ENCODE measurements at places on chromosomes 11 and 22.

GRCh38 chr22:22086501-22087158 is 104.0 kb upstream of the TOP3B start:
- DNase-seq = no peak

DNA sequence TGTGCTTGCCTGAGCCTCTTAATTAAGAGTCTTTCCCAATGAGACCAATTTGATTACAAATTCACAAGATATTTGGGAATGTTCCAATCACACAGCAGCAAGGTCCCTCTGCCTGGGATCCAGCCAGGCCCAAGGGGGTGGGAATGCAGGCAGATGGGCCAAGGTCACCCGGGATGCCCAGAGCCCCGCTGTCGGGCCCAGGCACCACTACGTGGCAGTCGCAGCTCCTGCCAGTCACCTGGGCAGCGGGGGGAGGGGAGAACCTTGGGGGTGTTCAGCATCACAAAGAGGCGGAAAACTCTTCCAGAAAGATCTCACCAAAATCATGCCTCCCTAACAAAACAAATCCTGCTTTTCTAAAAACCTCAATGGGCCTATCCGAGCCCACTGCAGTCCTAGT is 30.9 kb downstream of the PPM1F start:
- DNase-seq = no peak

- DNase-seq = peak; percentile 69
These were observed 198.5 kb upstream of the CTSC start for GRCh38 chr11:88535916-88536547.

- DNase-seq = no peak
These were observed 56.8 kb downstream of the CADM1 start for GRCh38 chr11:115447273-115447864.

DNA sequence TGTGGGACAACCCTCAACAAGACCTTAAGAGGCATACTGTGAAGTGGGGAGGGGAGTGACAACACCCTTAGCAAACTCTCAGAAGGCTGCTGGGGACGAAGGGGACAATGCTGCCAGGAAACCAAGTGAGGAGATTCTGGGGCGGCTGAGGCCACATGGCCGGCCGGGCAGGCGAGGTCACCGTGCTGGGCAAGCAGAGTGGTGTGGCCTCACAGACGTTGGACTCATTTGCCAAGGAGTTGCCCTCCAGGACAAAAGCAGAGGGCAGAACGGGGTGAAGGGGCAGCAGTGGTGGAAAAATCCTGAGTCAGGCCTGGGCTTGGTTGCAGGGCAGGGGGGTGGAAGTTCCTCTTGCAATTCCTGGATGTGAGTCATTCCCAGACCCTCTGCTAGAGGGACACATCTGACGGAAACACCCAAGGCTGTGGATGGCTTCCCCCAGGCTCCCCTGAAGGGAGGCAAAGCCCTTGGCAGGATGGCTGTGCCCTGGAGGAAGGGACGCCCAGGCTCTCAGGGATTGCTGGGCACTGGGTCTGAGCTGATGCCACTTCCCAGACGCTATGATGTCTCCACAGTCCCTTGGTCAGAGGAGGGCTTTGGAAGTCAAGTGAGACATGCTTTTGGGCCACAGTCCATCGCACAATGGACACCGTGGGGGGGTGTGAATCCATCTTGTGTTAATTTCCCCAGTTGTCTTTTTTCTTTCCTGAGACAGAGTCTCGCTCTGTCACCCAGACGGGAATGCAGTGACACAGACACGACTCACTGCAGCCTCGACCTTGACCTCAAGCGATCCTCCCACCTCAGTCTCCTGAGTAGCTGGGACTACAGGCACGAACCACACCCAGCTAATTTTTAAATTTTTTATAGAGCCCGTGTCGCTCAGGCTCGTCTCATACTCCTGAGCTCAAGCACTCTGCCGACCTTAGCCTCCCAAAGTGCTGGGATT is 16.2 kb upstream of the SHANK3 start:
- DNase-seq = no peak

DNA sequence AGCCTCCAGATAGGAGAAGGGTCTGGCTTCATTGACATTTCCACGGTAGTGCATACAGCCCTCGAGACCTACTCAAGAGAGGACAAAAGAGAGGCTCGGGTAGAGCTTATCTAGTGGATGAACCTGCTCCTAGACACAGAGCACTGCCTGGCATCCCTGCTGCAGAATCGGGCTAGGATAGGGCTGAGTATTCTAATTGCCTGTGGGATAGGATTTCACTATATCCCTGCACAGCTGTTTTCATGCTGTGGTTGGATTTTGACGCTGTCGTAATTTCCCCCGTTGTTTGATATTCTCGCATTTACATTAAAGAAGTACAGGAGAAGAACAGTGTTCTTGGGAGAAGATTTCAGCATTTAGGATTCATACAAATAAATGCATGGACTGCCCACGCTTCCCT is 107.8 kb downstream of the KIRREL3 start:
- DNase-seq = no peak

GRCh38 chr11:44758983-44759382 is 32.2 kb downstream of the TSPAN18 start:
- DNase-seq = no peak

DNA sequence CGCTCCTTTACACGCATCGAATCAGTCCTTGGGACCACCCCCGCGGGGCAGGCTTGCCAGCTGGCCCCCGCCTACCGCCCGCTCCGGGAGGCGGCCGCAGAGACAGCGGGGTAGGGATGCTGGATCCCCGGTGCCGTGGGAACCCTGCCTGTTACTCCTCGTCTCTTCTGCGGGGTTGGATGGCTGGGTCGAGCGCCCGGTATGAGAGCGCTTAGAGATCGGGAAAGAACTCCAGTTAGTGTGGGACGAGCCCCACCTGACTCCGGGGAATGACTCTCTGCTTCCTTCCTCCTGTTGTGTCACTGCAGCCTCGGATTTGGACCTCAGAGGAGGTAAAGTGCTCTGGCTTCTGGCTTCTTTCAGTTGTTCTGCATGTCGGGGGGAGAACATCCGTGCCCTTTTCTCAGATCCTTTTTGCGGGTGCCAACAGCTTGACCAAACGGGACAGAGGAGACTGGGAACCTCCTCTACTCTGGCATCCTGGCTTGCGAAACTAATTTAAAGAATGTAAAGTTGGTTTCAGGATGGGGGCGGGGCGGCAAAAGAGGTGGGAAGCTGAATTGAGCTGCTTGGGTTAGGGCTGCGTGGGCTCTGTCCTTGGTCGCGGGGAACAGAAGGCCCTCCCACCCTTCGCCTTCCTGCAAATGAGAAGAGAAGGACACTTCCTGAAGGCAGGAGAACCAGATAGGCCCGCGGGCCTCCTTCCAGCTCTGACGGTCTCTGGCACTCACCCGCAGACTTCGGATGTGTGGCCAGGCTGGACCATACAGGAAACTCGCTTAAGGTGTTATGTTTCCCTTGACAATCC is 938 bp downstream of the LAYN start:
- peak; percentile 72 for DNase-seq

GRCh38 chr22:17830043-17830961 is 56.0 kb upstream of the BID start:
- DNase-seq = peak; percentile 95

GRCh38 chr11:65530157-65530496 is 5.2 kb downstream of the SCYL1 start:
- DNase-seq = peak; percentile 33

GRCh38 chr11:74839971-74840370 is 91.3 kb downstream of the RNF169 start:
- DNase-seq = no peak

DNA sequence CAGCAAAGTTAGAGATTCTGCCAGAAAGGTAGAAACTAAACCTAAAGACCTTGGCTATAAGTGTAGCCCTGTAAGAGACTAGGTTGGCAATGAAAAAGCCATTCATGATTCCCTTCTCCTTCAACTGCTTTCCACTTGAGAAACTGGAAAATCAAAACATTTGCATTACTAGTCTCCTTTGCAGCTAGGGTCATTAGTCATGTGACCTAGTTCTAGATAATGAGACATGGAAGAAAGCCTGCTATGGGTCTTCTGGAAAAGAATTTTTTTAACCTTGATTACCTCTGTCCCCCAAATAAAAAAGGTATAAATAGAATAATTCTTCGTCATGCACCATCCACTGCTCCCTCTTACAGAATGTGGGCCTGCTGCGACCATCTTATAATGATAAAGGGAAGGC is 80.1 kb downstream of the SOX6 start:
- no peak for DNase-seq

- DNase-seq = no peak
These were observed 19.3 kb upstream of the CBX7 start for GRCh38 chr22:39171623-39172264.

GRCh38 chr22:47194476-47195155 is 432.2 kb downstream of the TBC1D22A start:
- peak; percentile 7 for DNase-seq

GRCh38 chr11:109309153-109309552 is 112.8 kb upstream of the C11orf87 start:
- no peak for DNase-seq

GRCh38 chr11:125952973-125953372 is 7.1 kb downstream of the VSIG10L2 start:
- DNase-seq = peak; percentile 51

DNA sequence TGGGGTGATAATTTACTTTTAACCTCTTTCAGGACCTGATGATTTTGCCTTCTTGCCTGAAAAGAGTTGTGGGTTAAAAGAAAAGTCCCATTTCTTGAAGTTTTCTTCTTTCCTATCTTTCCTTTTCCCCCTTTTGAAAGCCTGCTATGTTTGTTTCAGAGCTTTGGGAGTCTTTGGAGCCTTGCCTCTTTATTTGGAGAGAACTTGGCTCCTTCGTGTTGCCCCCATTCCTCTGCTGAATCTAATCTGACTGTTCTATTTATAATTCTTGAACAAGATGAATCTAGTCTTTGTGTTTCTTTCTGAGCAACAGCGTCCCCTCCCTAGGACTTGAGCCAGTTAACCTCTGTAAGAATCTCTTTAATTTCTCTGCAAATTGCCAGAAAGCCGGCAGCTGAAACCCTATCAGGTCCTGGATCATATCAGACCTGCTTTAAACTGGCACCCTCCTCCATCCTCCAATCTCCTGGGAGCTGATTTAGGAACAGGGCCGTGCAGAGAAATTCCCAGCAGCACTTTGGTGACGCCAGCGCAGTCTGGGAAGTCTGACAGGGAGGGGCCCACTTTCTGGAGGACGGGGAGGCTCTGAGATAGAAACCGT is 289.1 kb upstream of the SORL1-AS1 start:
- peak; percentile 91 for DNase-seq
